GM12892 (cell line): ENCODE measurements at places on chromosomes 2 and 18.

- no peak for DNase-seq
Observed at GRCh38 chr2:171630812-171631626, 56.2 kb upstream of the DYNC1I2 start.

GRCh38 chr2:74537140-74537539, 7.4 kb downstream of the HTRA2 start:
- no peak for DNase-seq

DNA sequence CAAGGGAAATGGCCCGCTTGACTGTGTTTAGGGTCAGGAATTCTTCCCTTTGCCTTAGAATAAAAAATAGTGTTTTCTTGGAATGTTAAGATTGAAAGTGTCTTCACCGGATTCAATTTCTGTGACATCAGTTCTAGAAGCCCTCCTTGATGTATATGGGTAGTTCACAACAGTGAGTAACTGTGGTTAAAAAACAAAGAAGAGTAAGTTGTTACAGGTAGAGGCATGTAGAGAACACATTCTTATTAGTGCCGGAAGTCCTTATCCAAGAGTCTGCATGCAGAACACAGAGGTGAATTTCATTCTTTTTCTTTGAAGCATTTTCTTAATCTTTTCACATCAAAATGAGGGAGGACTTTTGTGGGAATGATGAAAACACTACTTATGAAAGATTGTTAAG, 105.5 kb downstream of the FMNL2 start:
- DNase-seq, result no peak

- no peak for DNase-seq
Observed at GRCh38 chr2:233966388-233966787, 49.2 kb downstream of the TRPM8 start.

DNA sequence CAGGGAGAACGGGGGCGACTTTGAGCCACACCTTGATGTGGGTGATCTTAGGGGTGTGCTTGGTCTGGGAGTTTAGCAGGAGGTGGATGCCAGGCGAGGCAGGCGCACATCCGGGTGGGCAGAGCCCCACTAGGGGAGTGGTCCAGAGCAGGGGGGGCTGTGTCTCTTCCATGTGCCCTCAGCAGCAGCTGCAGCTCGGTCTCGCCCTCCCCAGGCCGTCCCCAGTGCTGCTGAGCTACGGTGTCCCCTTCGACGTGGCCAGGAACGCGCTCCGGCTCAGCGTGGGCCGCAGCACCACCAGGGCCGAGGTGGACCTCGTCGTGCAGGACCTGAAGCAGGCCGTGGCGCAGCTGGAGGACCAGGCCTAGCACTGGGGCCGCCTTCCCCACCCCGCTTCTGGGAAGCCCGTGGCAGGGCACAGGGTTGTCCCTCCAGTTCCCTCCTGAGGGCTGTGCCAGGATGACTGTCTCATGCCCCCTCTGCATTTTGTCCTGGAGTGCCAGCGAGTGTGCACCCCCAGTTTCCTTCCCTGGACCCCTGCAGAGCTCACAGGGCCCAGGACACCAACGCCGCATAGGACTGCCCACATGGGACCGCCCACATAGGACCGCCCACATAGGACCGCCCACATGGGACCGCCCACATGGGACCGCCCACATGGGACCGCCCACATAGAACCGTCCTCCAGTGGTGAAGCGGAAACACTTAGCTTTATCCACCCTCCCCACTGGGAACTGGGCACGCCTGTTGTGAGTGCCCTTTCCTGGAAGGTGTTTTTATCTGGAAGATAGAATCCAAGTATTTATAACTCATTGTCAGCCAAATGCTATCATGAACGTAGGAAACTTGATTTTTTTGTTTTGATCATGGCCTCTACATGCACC, 1.9 kb upstream of the ESPNL start:
- peak; percentile 76 for DNase-seq

DNA sequence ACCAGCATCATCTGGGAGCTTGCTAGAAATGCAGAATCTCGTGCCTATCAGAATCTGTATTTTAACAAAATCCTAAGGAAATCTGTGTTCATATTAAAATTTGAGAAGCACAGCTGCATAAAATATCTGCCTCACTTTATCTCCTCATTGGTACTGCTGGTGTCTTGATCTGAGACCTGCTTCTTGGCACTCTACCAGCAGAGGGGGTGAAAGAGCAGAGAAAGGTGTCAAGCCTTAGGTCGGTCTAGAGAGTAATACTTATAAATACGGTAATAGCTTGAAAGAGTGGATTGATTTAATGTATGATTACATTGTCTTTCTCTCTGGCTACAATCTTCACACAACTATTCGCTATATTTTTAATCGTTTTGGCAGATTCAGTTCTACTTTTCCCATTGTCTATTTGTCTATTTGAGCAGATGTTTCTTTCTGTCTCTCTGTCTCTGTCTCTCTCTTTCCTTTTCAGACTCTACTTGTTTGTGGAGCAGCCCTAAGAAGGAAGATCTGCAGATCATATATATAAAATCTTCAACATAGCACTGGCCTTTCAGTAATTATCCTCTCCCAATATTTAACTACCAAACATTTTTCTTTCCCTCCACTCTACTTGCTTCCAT, 1.7 kb upstream of the GCG start:
- peak; percentile 0 for DNase-seq

GRCh38 chr18:8977166-8977565, 125.3 kb upstream of the NDUFV2 start:
- no peak for DNase-seq

- no peak for DNase-seq
Observed at GRCh38 chr2:67050622-67051021, 346.5 kb upstream of the ETAA1 start.

DNA sequence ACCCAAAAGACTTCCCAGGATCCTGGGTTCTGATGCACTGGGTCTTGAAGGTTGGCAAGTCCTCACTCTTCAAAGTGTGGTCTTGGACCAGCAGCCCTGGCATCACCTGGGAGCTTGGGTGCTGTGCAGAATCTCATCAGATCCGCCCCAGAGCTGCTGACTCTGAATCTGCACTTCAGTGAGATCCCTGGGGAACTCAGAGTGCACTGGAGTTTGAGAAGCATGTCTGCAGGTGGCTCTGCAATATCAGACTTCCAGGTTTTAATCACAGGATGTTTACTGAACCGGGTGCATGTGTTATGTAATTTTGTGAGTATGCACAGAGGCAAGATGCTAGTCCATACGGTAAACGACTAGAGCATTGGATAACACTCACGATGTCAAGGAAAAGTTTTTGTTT, 58.0 kb upstream of the BOD1L2 start:
- DNase-seq, result no peak

- peak; percentile 67 for DNase-seq
Observed at GRCh38 chr2:230944123-230944653, 19.1 kb upstream of the GPR55 start.

DNA sequence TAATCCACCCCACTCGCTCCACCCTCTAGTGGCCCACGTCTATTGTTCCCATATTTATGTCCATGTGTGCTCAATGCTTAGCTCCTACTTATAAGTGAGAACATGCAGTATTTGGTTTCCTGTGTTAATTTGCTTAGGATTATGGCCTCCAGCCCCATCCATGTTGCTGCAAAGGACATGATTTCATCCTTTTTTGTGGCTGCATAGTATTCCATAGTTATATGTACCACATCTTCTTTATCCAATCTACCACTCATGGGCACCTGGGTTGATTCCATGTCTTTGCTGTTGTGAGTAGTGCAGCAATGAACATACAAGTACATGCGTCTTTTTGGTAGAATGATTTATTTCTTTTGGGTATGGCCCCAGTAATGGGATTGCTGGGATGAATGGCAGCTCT, 319.9 kb downstream of the DYSF start:
- DNase-seq, result no peak

GRCh38 chr2:215817046-215817445, 196.3 kb downstream of the MREG start:
- no peak for DNase-seq

DNA sequence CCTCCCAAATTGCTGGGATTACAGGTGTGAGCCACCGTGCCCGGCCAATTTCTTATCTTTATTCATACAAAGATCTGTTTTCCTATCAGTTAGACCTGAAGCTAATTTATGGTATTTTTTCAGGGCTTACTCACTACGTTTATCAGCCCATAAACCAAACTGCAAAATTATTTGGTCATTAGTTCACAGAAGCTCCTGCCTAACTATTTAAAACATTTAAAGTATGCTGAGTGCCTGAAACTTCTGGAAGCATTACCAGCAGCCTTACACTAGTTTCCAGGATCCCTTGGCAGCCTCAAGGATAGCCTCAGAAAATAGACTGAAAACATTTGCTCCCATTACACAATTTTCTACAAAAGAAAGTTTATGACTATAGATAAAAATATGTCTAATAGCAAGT, 68.8 kb downstream of the GALNT13 start:
- no peak for DNase-seq

DNA sequence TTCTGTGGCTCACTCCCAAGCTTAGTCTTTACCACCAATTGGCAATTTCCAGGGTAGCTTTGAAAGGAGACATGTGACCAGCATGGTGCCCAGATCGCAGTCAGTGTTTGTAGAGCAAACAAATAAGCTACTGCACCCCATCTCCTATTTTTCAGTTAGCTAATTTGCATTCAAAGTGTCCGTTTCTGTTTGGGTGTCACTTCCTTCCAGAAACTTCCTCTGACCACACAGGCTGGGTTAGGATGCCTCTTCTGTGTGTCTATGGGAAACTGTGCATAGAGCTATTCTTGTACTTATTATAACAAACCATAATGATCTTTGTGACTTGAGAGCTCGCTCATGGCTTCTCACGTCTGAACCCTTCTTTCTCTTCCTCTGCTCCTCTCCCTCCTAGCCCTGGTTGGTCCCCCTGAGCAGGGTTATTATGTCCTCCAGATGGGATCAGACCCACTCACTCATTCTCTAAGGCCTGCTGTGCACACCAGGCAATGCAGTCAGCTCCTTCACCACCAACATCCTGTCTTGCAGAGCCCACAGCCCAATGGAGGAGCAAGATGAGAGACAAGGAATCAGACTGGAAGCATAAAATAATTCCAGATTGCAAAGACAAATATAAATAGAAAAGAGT, 101.2 kb upstream of the ALK start:
- DNase-seq, result no peak

GRCh38 chr2:233351423-233351822, 2.9 kb upstream of the DGKD start:
- no peak for DNase-seq

DNA sequence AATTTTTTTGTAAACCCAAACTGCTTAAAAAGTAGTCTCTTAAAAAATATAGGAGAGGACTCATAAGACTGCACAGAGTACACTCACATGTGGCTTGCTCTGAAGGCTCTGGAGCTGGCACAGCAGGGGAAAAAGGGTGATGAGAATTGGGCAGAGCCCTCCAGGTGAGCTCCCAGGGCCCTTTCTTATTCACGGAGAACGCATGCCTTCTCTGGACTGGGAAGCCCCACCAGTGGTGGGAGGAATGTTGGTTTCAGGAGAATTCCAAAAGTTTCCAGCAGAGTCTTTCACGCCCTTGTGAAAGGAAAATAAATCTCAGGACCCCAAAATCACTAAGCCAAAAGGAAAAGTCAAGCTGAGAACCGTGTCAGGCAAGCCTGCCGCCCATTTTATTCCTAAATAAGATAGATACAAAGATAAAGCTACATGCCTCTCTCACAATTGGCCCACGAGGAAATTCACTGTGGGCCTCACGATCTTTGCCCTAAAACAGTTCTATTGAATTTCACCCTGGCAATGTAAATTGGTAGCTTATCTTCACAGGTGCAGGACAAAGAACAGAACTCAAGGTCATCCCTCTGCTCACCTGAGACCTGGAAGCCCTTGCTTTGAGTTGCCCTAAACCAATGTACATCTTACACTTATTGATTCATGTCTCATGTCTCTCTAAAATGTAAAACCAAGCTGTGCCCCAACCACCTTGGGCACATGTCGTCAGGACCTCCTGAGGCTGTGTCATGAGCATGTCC, 15.5 kb upstream of the MC5R start:
- no peak for DNase-seq

- no peak for DNase-seq
Observed at GRCh38 chr18:65468881-65469280, 281.9 kb upstream of the CDH7 start.
